HFF-Myc (cell line): ENCODE measurements at places on chromosomes 11 and 22.

DNA sequence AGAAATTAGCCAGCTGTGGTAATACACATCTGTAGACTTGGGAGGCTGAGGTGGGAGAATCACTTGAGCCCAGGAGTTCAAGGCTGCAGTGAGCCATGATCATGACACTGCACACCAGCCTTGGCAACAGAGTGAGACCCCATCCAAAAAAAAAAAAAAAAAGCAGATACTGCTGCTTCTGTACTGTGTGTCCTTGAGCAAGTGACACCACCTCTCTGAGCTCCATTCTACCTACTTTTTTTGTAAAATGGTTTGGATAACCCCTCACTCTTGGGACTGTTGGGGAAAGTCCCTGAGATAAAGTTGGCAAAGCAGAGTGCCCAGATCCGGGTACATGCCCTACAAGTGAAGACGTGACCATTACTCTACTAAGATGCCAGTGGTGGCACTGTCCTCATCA is 2.7 kb downstream of the SEC14L3 start:
- no peak for DNase-seq

DNA sequence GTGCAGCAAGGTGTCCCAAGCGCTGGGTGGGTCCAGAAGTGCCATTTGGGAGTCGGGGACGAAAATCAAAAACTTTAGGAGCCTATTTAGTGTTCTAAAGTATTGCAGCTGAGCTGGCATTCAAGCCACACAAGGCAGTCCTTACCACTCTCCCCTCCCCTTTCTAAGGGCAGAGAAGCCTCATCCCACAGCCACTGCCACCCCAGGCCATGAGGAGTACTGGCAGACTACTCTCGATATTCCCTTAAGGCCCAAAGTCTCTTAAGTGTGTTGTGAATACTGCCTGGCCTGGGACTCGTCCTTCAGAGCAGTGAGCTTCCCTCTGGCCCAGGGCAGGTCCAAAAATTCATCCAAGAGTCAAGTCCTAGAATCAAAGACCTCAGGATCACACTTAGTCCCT is 7.8 kb downstream of the FANCF start:
- DNase-seq = no peak

GRCh38 chr11:65589444-65590239 is 6.0 kb downstream of the KCNK7 start:
- DNase-seq = no peak

- no peak for DNase-seq
These were observed 37.2 kb downstream of the RTN4R start for GRCh38 chr22:20230777-20231420.

DNA sequence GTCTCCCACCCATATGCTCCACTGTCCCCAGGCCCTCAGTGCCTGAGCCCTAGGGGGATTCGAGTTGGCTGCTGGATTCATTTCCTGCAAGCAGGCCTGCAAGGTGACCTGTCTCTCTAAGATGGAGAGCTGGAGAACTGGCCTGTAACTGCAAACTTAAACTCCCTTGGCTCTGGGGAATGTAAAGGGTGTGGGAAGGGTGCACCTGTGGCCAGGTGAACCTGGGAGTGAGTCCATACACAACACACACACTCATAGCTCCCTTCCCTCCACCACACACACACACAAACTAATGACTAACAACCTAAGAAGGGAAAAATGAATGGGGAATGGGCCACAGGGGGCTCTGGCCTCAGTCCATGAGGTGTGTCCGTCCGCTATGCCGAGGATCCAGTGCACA is 14.5 kb downstream of the SMTNL1 start:
- DNase-seq = no peak

DNA sequence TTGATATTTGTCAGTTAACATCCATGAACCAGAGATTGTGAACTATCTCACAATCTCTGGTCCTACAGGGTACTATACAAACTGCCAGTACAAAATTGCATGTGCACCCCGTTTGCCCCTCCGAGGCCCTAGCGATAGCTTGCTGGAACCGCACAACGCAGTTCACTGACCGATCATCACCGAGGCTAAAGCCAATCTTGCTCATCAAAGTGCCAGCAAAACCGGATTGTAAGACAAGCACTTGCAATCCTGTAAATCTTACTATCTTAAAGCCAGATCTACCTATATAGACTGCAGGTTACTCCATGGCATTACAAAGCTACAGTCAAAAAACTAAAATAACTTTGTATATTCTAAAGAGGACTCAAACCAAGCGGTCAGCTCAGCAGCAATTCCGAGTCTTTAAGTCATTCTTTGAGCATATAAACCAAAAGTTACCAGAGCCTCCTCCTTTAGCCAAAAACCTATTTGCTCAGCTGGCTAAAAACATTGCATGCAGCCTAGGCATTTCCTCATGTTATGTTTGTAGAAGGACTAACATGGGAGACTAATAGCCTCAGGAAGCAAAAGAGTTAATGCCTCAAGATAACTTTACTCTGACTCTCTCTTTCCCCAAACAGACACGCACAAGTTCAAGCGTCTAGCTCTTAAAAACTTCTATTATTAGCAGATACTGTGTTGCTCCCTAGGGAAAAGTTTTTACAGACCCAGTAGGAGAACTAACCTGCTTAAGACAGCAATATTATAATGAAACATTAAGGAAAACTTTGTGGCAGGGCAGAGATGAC is 30.7 kb upstream of the CPT1A start:
- DNase-seq = no peak

DNA sequence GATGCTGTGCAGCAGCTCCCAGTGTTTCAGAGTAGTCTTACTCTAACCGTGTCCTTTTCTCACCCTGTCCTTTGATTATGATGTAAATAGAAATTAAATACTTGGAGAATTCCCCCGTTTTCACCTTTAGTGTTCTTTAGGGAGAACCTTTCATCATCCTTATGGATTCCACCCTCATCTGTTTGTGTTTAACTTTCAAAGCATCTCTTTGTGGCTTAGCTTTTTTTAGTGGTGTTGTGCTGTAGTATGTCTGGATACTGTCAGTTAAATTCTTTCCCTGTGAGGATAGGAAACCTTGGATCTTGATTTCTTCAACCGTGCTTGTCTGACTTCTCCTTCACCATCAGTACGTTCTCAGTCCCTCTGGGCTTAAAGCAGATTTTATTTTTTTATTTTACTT is 48.5 kb downstream of the PPP6R3 start:
- DNase-seq = no peak

DNA sequence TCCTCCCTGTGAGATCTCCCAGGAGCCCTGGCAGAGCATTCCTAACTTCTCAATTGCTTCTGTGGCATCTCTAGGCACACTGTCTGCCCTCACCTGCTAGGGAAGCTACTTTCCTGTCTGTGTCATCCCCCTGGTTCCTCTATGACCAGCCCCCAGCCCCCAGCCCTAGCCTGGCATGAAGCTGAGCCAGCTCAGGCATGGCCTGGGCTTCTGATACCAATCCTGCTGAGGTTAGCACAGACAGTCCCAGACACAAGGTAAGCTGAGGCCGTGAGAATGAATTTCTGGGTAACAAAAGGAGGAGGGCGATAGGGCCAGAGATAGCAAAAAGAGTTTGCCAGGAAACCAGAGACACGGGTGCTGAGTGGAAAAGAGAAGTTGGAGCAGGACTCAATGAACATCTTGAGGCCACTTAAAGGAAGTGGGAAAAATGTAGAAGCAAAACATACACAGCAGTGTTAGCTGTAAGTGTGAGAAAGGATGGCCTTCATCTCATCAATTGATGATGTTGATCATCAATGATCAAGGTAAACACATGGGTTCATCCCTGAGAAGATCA is 87.6 kb upstream of the PICALM start:
- no peak for DNase-seq

DNA sequence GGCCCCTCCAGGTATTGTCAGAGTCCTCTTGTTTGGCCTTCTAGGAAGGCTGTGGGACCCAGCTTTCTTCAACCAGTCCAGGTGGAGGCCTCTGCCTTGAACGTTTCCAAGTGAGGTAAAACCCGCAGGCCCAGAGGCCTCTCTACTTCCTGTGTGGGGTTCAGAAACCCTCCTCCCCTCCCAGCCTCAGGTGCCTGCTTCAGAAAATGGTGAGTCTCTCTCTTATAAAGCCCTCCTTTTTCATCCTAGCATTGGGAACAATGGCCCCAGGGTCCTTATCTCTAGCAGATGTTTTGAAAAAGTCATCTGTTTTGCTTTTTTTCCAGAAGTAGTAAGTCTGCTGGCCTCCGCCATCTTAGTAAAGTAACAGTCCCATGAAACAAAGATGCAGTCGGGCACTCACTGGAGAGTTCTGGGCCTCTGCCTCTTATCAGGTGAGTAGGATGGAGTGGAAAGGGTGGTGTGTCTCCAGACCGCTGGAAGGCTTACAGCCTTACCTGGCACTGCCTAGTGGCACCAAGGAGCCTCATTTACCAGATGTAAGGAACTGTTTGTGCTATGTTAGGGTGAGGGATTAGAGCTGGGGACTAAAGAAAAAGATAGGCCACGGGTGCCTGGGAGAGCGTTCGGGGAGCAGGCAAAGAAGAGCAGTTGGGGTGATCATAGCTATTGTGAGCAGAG is at the start of gene CD3E:
Gene CD3E, plus strand, starts transcription at position 163 of the 681 bp plus-strand sequence. Its CDS starts 223 bp downstream, at position 386.
- DNase-seq = no peak

DNA sequence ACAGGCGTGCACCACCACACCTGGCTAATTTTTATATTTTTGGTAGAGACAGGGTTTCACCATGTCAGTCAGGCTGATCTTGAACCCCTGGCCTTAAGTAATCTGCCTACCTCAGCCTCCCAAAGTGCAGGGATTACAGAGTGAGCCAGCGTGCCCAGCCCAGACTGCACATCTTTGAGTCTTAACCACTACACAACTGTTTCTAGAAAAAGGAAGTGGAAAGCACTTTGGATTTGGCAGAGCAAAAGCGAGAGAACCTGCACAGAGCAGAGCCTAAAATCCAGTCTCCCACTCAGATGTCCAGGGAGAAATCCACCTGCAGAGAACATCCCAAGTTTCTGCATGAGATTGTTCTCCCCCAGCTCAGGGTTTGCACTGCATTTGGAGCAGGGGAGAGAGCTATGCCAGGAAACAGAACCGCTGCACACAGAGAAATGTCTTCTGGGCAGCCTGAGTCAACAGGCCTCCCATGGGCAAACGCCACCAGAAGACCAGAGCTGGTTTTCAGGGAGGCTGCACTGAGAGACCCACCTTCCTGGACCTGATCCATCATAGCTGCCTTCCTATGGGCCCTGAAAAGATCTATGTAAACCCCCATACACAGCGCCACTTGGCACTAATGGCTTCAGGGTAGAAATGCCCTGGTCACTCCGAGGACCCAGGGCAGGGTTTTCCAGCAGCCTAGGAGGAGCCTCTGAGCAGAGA is 54.0 kb downstream of the RPUSD4 start:
- DNase-seq = no peak

DNA sequence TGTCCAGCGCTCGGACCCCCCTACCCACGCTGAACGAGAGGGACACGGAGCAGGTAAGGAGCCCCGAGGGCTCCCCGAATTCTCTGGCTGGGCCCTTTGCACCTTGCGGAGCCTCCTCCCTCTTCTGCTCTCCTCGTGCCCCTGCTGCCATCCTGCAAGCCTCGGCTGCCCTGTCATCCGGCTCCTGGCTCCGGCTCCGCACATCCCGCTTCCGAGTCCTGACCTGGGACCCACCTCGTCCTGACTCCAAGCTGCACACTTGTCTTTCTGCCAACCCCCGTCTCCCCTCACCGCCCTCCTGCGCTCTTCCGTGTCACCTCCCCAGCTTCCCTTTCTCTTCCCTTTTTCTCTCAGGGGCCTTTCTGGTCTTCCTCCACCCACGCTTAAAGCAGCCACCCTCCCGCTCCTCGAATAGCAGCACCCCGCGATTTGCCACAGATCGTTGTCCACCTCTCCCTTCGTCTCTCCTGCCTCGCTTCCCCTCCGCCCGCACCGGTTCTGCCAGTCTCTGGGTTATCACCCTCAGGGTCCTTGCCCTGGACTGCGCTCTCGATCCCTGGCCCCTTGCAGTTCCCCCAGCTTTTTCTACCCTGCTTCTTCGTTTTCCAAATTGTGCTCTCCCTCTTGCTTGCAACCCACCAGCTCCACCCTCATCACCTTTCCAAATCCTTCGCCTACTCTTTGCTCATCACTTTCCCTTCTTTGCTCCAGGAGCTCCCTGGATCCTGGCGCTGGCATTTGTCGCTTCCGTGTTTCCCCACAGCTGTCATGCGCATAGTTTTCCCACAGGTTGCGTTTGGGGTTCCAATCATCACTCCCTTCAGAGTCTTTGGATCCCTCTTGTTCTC is 822 bp downstream of the MARK2 start:
- no peak for DNase-seq

GRCh38 chr11:94537031-94537600 is 6.6 kb upstream of the FUT4 start:
- no peak for DNase-seq

GRCh38 chr11:95442531-95443050 is 211.6 kb upstream of the SESN3 start:
- no peak for DNase-seq

DNA sequence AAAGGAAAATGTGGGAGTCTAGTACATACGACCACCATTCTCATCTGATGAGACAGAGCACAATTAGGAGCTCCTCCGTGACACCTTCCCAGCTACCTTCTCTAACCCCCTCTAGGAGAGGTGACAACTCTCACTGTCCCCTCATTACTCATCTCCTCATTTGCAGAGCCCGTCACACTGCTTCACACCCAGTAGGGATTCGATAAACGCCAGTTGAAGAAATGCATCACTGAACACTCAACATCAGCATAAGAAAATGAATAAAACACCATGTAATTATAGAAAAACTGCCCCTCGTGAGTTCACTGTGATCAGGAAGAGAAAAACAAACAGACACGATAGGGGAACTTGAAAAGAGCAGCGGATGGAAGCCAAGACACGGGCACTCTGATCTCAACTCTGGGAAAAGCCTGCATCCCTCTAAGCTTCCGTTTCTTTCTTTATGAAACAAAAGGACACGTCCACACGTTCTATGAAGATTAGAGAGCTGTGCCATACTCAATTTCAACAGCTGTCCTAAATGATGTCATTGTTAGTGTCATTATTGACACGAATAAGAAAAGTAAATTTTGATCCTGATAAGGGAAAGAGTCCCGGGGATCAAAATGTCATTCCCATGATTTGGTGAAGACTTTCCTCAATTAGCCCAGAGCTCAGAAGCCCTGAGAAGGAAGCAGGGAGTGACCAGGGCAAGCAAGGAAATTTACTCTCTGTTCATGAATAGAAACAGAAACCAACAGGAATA is 356.9 kb downstream of the LARGE1 start:
- DNase-seq = no peak

DNA sequence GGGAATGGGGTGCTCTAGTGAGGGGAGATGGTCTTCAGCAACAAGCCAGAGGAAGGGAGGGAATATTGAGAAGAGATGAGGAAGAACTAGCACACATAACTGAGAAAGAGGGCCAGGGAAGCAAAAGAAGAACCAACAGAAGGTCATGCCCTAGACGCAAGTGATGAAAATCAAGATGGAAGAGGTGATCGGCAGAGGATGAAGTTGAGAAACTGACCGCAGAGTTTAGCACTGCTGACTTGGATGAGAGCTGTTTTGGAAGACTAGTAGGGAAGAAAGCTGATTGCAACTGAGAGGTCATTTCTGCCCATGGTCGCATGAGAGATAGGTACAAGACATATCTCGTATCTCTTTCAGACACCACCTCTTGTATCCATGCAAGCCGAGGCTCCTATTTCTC is 2.9 kb downstream of the SPINDOC start:
- no peak for DNase-seq

- no peak for DNase-seq
These were observed 26.7 kb upstream of the ETS1 start for GRCh38 chr11:128614026-128614425.
